Activated naive CD4-positive, alpha-beta T cell treated with anti-CD3 and anti-CD28 coated beads for 36 hours (primary cell): ENCODE measurements at places on chromosomes 2 and 18.
A peak's percentile ranks its signal among the peaks of the same experiment; 100 is the strongest.

DNA sequence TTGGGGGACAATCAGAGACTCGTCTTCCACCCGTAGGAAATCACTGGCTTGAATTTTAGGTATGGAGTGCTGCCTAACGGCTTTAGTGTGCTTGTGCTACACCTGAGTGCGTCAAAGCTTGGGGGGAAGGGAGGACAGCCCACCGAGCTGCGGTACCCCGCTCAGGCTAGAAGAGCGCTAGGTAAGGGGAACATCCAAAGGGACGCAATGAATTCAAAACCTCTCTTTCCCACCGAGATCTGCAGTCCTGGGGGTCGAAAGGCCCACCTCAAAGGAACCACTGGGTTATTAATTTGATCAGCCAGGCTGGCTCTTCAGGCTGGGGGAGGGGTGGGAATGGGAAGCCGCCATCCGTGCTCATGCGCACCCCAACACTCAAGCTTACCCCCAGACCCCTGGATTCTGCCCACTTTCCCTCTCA is 2.7 kb downstream of the EPHA4 start:
- no peak for DNase-seq

DNA sequence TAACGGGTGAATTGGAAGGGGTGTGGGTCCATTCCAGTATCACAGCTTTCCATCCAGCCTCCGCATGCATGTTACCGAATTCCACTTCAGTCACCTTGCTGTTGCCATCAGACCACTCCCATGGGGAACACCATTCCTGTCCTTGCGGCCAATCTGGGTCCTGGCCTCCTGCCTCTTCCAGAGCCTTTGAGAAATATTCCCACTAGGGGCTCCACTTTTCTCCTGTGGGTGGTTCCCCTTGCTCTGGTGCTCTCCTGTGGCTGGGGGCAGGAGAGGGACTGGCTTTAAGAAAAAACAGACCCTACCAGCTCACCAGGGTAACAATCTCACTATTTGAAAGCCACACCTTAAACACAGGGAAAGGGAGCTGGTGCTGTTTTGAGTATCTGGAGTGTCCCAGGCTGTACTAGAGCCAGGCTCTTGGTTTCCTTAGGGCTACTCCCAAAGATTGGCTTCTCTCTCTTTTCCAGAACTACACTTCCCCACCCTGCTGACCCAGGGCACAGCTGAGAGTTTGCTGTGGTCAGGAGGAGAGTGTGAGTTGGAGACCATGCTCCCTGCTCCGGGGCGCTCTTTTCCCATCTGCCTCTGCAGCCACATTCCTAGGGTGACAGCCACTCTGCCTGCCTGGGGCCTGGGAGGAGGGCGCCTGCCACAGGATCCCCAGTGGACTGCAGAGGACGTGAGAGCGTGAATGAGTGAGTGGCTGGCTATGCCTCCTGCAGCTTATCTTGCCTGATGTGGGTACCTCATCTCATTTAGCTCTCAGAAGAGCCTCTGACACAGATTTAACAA is 460.8 kb upstream of the HS6ST1 start:
- no peak for DNase-seq

DNA sequence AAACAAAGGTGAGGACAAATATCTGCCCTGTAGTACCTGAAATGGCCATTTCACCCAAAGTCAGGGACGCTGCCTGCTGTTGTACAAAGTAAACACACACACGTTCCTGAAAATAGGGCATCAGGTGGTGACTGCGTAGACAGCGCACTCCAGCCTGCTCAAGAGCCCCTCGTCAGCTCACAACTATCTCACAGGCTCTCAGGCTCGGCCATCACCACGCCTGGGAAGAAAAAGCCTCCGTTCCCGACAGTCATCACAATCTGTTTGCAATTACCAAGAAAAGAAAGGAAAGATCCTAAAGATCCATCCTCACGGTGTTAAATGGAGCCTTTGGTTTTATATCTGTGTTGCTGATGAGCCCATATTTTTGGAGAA is 230.2 kb downstream of the ZNF516 start:
- DNase-seq: no peak

DNA sequence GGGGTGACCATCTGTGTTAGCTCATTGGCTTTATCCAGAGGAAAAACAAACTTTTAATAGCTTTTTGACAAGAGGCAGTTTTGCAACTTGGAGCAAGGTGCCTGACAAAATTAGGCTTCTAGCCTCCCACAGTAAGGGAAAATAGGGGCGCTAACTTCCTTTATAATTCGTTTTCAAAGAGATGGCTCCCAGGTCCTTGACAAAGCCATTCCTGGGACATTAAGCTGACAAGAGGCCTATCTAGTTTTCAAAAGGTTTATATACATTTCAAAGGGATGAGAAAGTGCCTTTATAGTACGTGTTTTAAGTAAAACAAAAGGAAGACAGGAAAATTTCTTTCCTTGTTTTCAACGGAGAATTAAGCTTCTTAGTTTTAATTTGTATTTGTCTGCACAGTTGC is 159.4 kb upstream of the GCFC2 start:
- DNase-seq: no peak

DNA sequence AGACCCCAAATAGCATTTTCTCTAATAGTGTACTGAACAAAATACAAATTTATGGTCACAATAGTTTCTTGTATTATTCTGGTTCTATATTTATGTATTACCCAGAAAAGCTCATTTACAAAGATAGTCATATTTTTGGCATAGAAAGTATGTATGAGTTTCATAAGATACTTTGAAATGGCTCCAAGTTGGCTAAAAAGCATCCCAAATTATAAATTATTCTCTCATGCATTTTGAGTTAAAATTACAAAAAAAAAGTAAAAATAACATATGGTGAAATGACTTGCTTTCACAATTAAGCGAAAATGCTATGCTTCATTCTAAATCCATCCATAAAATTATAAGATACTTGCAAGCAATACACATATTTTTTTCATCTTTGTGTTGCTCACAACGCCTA is 530.7 kb downstream of the ZNF804A start:
- no peak for DNase-seq

GRCh38 chr2:119339562-119339923 is 27.1 kb downstream of the C2orf76 start:
- no peak for DNase-seq

DNA sequence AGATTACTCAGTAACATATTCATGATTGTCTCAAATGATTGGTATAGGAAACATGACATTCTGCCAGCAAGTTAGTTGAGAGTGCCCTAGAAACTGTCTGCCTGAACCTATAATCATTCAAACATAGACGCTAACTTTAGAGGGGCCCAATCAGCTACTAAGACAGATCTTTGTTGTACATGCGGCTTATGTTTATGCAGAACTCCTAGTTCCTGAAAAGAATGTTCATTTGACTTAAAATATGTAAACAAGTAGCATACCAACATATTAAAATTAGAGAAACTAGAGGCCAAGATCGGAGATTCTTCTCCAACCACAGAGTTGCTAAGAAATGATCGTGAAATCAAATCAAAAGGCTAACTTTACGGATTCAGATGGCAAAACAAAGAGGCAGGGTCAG is 4.2 kb upstream of the METAP1D start:
- no peak for DNase-seq

DNA sequence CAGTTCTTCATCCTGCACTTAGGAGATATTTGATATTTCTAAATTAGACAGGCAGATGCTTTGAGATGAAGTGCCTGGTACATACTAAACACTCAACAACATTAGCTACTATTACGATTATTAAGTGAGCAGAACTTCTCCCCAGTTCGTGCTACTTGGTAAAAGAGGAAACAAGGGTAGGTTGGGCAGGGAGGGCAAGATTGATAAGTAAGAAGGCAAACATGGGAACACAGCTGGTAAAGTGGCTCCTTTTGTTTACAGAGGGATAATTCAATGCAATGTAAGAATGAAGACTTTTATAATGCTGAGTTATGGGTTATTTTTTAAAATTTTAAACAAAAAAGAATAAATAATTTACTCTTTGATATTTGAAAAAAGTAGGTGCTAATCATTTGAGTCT is 15.9 kb upstream of the WIPF1 start:
- no peak for DNase-seq

DNA sequence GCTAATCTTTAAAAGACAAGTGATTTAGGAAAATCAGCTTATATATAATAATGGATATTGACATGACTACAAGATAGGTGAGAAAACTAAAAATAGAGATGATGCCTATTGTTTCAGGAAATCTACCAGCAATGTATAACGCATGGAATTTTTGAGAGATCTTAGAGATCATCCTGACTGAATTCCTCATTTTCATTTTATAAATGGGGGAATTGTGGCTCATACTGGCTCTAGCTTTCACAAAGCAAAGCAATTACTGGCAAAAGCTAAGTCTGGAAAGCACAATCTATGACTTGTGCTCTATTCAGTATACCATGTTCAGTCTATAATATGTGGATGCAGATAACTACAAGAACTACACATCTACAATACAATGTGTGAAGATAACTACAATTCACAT is 51.9 kb upstream of the FANCL start:
- DNase-seq: no peak

- DNase-seq: no peak
Measured at GRCh38 chr2:105744909-105745853, at the start of gene NCK2. Gene NCK2 (plus strand): TSS chr2:105744912. CDS start chr2:105855064, 110,152 bp downstream.

GRCh38 chr2:238525990-238526389 is 99.3 kb downstream of the ASB1 start:
- no peak for DNase-seq

- DNase-seq: peak; percentile 85
Measured at GRCh38 chr2:108986916-108987510, 2.0 kb downstream of the EDAR start.

DNA sequence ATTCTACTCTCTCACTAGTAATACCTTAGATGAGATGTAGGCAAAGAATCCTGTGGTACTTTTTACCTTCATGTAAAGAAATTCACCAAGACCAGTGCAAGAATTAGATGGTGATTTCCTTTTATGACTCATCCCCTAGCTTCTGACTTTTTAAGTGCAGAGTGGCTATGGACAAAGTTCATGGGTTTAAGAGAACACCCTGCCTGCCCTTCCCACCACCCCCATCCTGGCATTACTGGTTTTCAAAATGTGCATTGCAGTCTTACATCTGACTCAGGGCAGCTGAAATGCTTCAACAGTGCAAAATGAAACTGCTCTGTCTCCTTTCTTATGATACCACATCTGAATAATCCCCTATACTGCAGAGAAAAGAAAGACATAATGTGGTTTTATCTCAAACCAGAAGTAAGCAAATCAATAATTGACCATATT is 22.6 kb downstream of the MAIP1 start:
- DNase-seq: peak; percentile 70

- no peak for DNase-seq
Measured at GRCh38 chr2:144165599-144166250, 354.2 kb downstream of the ZEB2 start.

DNA sequence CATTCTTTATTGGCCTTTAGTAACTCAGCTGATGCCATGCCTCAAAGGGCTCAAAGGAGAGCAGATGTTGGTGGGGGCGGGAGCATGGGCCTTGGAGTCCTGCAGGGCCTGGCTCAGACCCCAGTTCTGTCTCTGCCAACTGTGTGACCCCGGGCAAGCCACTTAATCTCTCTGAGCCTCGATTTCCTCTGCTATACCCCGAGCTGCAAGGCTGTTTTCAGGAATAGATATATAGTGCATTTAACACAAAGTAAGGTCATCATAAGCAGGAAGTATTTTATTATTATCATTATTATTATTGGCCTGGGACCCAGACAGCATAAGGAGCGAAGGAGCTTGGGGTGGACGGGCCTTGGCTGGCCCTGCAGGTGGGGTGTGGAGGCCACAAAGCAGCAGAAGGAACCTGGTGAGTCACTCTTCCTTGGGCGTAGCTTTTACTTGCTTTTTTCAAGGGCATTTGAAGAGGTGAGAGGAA is 162.7 kb downstream of the INHBB start:
- no peak for DNase-seq

GRCh38 chr2:108594132-108594981 is 60.1 kb downstream of the LIMS1 start:
- DNase-seq: peak; percentile 30

GRCh38 chr2:111675419-111676194 is 208.4 kb downstream of the ANAPC1 start:
- DNase-seq: no peak

GRCh38 chr2:61995065-61995464 is 89.6 kb downstream of the COMMD1 start:
- no peak for DNase-seq

GRCh38 chr2:233168919-233169318 is 82.6 kb upstream of the ATG16L1 start:
- DNase-seq: no peak

GRCh38 chr18:8763611-8764010 is 58.3 kb downstream of the MTCL1 start:
- no peak for DNase-seq

DNA sequence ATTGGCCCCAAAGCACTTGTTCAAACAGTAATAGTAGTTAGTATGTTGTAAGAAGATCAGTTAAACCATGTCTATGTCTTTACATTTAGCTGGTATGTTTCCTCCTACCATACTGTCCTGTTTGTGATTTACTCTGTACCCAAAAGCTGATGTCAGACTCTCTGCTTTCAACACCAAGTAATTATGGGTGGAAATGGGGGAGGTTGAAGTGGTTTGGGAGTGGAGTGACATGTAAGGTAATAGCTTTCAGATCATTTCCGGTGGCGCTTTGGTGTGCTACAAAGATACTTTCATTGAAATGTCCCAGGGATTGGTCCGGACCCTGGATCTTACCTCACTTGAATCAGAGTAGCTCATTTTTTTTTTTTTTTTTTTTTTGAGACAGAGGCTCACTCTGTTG is 39.7 kb upstream of the TGIF1 start:
- DNase-seq: no peak

DNA sequence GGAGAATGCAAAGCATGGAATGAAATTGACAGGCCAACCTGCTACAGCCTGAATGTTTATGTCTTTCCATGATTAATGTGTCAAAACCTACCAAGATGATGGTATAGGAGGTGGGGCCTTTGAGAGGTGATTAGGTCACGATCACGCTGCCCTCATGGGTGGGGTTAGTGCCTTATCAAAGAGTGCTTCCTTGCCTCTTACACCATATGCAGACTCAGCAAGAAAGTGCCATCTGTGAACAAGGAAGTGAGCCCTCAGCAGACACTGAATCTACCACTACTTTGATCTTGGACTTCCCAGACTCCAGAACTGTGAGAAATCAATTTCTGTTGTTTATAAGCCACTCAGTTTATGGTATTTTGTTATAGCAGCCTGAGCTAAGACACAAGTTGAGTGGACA is 147.5 kb upstream of the BCL2L11 start:
- no peak for DNase-seq

- DNase-seq: peak; percentile 74
Measured at GRCh38 chr2:27262379-27263286, at the start of gene SLC30A3. Gene SLC30A3 (minus strand): TSS chr2:27263047. CDS start chr2:27262906, 141 bp downstream.

DNA sequence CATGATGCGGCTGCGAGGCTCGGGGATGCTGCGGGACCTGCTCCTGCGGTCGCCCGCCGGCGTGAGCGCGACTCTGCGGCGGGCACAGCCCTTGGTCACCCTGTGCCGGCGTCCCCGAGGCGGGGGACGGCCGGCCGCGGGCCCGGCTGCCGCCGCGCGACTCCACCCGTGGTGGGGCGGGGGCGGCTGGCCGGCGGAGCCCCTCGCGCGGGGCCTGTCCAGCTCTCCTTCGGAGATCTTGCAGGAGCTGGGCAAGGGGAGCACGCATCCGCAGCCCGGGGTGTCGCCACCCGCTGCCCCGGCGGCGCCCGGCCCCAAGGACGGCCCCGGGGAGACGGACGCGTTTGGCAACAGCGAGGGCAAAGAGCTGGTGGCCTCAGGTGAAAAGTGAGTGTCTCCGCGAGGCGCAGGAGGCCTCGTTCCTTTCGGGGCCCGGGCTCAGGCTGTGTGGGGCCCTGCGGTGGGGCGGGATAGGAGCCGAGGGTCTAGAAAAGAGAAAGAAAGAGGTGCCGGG is 520 bp downstream of the GLS start:
- DNase-seq: no peak
